Stimulated activated CD8-positive, alpha-beta memory T cell treated with anti-CD3 and anti-CD28 coated beads, Interleukin-7, amount 100 ng/mL, for 1 hour (primary cell): ENCODE measurements at places on chromosomes 4 and X.

GRCh38 chr4:159138436-159138835, 35.6 kb downstream of the RAPGEF2 start:
- no peak for DNase-seq

- no peak for DNase-seq
Observed at GRCh38 chr4:43233321-43233720, 340.8 kb downstream of the GRXCR1 start.

DNA sequence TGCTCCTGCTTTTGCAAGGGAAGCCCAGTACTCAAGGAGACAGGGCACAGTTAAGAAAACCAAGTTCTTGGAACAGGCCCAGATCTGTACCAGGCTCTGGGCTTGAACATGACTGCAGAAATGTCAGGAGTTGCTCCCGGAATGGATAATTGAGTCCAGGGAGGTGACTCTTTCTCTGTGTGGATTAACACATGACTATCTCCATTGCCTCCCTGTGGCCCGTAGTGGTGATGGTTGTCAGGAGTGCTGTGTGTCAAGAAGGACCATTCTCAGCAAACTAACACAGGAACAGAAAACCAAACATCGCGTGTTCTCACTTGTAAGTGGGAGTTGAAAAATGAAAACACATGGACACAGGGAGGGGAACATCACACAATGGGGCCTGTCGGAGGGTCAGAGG, 39.9 kb downstream of the CCKAR start:
- DNase-seq = no peak

DNA sequence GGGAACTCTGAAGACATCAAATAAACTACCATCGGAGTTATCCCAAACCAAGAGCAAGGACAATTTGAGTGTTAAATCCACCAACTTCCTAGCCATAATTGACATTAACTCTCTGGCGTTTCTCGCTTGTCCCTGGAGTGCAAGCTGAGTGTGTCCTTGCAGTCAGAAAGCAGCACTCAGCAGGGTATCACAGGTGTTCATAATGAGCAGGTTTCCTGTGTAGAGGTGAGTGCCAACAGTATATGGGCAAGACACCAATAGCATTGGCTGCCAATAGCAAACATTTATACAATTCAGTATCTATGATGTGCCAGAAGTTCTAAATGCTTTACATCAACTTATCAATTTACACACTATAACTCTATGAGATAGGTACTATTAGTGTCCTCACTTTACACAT, 11.2 kb downstream of the BLTP1 start:
- no peak for DNase-seq

GRCh38 chr4:147854154-147854553, 122.3 kb downstream of the ARHGAP10 start:
- no peak for DNase-seq

DNA sequence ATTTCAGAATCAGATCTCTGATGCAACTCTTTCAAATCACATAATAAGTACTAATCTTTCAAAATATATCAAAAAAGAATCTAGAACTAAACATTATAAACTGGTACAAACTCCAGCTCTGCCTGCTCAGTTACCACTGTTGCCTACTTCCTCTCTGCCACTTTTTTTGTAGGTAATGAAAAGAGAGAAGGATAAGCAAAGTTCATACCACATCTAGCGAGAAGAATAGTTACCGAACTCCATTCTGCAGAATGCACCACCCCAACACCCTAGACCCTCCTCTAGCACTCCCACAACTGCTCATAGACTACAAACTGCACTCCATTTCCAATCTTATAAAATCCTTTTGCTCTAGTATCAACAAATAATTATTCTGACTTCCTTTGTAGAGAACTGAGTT, 19.7 kb upstream of the LRBA start:
- no peak for DNase-seq

GRCh38 chr4:26297219-26297618, 23.6 kb upstream of the RBPJ start:
- no peak for DNase-seq

GRCh38 chr4:123583043-123583442, 186.4 kb downstream of the SPRY1 start:
- no peak for DNase-seq

DNA sequence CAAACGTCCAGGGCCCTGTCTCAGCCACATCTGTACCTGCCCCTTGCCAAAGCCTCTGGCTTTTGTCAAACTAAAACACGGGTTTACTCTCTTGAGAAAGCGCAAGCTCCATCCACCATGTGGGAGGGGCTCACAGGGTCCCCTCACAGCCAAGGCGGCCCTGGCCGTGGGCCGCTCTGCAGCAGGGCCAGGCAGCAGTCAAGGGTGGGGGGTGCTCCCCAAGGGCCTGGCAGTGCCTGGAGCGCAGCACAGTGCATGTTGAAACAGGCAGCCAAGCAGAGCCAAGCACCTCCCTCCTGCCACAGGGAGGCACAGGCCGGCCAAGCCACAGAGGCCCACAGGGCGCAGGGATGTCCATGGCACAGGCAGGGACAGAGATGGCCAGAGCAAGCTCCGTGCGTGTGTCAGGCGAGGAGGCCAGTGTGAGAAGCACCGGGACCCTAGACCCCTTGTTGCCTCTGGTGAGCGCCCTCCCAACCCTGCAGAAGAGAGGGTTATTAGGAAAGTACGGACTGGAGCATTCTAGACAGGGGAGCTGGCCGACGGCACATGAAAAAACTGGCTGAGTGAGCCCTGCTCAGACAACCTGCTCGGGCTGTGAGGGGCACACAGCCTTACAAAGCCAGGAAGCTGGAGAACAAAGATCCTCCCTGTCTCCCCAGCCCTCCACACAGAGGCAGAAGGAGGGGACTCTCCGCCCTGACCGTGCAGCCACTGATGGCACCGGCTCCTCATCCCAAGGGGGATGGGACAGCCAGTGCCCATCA, 39.0 kb downstream of the FAM53A start:
- DNase-seq = no peak

DNA sequence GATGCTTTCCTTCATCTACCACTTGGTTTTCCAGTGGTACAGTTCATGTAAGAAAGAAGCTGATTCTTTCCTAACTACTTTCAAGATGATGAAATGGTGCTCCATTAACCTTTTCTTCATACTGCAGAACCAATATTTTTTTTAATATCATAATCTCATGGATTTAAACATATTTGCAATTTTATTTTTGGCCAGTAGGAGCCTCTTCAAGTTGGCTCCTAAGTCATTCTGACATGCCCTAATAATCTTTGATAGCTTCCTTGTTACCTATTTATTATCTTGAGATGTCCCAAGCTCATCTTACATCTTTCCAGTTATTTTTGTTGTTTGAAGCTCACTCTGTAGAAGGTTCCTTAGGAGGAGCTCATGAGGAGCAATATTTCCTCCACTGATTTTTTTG, 170.2 kb downstream of the APBB2 start:
- no peak for DNase-seq

GRCh38 chr4:142265946-142266345, 580.2 kb downstream of the INPP4B start:
- no peak for DNase-seq

DNA sequence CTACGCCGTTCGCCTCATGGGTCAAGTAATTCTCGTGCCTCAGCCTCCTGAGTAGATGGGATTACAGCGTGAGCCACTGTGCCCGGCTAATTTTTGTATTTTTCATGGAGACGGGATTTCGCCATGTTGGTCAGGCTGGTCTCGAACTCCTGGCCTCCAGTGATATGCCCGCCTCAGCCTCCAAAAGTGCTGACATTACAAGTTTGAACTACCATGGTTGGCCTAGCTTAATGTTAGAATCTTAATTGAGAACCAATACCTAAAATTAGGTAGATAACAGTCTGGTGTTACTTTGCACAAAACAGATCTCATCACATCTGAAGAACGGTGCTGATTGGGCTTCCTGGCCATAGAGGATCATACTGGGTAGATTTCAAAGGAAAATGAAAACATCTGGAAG, 184.9 kb downstream of the VEGFC start:
- DNase-seq = no peak

DNA sequence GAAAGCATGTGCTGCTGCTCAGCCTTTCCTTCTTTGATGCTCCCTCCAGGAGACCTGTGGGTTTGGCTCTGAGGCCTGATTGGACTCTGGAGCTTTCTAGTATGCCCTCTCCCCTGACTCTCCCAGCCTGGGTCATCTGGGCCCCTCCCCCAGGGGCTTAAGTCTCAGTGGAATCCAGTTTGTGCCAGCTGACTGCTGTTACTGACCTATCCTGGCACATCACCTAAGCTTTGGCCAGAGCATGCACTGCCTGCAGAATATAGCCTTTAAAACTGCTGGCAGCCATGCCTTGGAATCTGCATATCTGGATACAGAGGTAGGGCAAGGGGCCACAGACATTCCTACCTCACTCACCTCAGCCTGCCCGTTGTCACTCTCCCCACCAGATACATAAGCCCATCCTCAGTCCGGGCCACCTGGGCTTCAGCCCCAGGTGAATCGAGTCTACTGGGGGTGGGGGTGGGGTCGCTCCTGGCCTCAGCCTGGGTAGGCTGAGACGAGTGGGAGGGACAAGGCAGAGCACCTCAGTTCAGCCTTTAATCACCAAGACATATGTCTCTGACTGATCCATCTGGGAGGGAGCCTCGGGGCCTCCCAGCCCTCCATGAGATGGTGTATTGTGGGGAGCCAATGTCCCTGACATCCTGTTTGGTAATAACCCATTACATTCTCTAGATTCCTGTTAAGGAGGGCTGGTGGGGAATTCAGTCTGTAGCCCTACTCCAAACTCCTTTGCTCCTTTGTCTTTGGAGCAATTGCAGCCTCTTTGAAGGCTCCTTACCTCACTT, 61.2 kb downstream of the STARD8 start:
- no peak for DNase-seq

DNA sequence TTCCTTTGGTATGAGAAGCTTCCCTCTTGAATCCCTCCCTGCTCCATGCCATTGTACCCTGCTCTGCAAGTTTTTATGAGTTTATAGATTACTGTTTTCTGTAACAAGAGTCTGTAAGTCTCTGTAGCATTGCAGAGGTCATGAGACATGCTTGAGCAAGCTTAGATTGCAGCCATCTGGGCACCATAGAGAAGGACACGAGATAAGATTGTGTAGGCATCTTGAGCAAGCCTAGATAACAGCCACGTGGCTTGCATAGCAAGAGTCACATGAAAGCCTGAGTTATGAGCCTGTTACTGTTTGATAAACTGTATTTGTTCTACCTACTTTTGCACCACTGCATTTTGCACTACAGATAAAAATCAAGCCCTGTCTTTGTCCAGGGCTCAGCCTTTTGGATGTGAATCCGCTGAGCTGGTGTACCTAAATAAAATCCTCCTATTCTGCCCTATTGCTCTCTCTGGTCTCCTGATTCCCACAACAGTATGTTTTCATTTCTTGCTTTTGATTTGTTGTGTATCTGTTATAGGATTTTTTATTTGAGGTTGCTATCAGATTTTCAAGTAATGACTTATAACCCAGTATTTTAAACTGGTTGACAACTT, 127.4 kb upstream of the ANKRD50 start:
- DNase-seq = no peak

- DNase-seq = no peak
Observed at GRCh38 chr4:35325908-35326453, 918.3 kb downstream of the ARAP2 start.

DNA sequence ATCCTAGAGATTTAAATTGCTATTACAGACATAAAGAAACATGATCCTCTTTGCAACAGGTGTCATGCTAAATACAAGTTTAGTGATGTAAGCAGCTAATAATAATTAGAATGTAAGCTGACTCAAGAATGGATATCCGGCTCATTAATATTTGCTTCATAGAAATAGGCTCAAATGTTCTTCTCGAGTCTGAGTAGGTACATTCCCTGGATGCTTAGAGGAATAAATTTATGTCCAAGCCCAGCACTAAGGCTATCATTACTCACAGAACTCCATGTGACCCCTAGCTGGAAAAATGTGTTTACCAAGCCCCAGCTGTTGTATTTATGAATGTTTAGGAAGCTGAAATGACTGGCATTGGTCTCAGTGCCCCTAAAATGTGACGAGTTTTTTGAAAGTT, 87.6 kb upstream of the TSPAN7 start:
- no peak for DNase-seq
